Left renal cortex interstitium (tissue), 4 donors: ENCODE measurements at places on chromosomes 12 and 14. TPM values are rescaled to one million over a fixed set of nuclear protein-coding genes. Genes with fewer than 3 reads are reported as not detected.

The LAG3 gene
- 1.1 TPM for polyA plus RNA-seq

The C12orf50 gene
- 0.20 TPM for polyA plus RNA-seq

The MYG1 gene
- 55.6 TPM for polyA plus RNA-seq

The OTX2 gene
- polyA plus RNA-seq, result not detected

The ART4 gene
- 0.07 TPM for polyA plus RNA-seq

The SLC8A3 gene
- 0.44 TPM for polyA plus RNA-seq

GRCh38 chr12:62750941-62751809 lies 183.8 kb downstream of the PPM1H start:
- no peak for DNase-seq

GRCh38 chr14:71701990-71702389 lies 230.2 kb upstream of the RGS6 start:
- no peak for DNase-seq

GRCh38 chr12:131862600-131862993 lies 31.8 kb upstream of the ULK1 start:
- DNase-seq, result no peak

- DNase-seq, result no peak
These were observed 4.2 kb upstream of the TNS2 start for GRCh38 chr12:53045696-53046045.
